ENCODE measurements at places on chromosomes 2 and 18.

- no peak for DNase-seq
These were observed 371 bp upstream of the LCLAT1 start for GRCh38 chr2:30446602-30447148.

- peak; percentile 47 for DNase-seq
These were observed 442.2 kb upstream of the ID2 start for GRCh38 chr2:8239531-8240088.

DNA sequence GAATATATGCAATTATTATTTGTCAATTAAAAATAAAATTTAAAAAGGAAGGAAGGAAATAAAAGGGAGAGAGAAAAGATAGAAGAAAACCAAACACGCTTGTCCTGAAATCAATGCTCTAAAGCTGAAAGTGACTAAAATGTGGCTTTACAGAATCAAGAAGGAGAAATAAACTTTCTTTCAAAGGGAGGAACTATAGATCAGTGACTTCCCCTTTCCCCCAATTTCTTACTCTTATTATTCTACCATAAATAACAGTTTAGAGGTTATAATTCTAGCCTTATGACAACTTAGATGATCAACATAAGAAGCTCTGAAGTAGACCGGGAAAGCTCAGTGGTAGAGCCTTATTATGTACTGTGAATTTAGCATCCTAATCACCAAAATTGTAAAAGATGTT, 122.5 kb downstream of the ARHGAP15 start:
- DNase-seq: no peak

DNA sequence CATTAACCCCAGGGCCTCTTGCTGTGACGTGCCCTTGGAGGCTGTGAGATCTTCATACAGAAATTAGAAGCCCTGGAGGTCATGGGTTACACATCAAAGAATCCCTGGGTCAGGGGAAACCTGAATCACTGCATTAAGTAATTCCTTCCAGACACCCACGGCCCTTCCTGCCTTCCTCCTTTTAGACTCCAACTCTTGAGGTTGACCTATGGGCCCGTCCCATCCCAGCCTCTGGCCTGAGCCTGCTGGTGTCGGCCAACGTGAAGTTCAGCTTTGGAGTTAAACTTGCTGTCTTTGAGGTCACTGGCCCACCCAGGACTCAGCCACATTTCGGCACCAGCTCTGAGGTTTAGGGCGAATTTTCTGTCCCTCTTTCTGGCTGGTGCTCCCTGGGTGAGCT, 198.3 kb downstream of the ACKR3 start:
- DNase-seq: no peak

DNA sequence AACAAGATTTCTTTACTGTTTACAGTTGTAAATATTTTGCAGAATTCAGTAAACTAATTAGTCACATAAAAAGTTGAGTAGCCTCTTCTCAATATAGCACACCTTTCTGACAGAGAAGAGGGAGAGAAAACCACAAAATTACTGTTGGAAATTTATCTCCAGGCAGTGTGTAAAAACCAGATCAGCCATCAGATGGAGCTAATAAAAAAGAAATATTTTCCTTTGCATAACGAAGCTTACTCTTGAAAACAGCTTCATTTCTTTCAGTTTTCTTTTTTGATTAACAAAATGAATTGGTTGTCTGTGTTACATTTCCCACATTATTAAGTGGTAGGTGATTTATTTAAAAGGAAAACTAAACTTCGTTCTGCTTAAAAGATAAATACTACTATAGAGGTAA, 259.3 kb upstream of the KCNJ3 start:
- no peak for DNase-seq

- peak; percentile 39 for DNase-seq
These were observed 101.6 kb downstream of the SPTBN1 start for GRCh38 chr2:54557601-54558187.

GRCh38 chr2:176187899-176188773, at the start of gene HOXD1:
HOXD1 (plus strand) TSS chr2:176188668; CDS start chr2:176188802, 134 bp downstream.
- DNase-seq: no peak

DNA sequence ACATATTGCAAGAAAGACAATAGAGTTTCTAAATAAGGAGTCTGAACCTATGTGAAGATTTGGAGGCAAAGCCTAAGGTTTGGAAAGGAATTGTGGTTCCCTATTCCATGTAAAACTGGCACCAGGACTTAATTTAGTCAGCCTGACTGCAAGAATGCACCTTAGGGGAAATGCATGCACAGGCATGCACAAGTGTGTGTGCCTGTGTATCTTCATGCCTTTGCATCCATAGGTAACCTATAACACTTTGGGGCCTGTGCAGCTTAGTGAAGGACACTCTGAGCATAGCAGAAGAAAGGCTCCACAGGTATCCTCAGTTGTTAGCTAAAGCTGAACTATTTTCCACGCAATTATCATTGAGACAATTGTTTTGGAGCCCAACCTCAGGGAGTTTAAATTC, 73.4 kb downstream of the RPRM start:
- DNase-seq: no peak

GRCh38 chr2:235960011-235960715, 208.0 kb downstream of the GBX2 start:
- DNase-seq: no peak

GRCh38 chr2:205650450-205650849, 31.9 kb upstream of the NRP2 start:
- DNase-seq: no peak

- peak; percentile 48 for DNase-seq
These were observed 11.5 kb downstream of the SPEG start for GRCh38 chr2:219446101-219446504.

DNA sequence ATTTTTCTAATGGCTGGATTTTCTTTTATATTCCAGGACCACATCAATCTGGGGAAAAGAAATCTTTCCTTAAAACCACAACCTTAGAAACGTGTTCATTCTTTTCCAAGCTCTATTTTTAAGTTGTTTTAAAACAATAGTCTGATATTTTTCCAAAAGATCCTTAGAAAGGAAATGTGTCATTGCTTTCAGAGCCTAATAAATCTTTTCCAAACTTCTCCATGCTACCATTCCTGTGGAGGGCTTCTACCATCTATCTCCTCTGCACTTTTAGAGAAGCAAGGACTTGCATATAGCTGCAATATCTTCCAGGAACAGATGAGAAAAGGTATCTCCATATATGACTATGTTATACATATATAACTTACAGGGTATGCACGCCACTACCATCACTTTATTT, 21.2 kb downstream of the WDFY1 start:
- no peak for DNase-seq

GRCh38 chr2:158743466-158743865, 51.7 kb upstream of the DAPL1 start:
- DNase-seq: no peak

DNA sequence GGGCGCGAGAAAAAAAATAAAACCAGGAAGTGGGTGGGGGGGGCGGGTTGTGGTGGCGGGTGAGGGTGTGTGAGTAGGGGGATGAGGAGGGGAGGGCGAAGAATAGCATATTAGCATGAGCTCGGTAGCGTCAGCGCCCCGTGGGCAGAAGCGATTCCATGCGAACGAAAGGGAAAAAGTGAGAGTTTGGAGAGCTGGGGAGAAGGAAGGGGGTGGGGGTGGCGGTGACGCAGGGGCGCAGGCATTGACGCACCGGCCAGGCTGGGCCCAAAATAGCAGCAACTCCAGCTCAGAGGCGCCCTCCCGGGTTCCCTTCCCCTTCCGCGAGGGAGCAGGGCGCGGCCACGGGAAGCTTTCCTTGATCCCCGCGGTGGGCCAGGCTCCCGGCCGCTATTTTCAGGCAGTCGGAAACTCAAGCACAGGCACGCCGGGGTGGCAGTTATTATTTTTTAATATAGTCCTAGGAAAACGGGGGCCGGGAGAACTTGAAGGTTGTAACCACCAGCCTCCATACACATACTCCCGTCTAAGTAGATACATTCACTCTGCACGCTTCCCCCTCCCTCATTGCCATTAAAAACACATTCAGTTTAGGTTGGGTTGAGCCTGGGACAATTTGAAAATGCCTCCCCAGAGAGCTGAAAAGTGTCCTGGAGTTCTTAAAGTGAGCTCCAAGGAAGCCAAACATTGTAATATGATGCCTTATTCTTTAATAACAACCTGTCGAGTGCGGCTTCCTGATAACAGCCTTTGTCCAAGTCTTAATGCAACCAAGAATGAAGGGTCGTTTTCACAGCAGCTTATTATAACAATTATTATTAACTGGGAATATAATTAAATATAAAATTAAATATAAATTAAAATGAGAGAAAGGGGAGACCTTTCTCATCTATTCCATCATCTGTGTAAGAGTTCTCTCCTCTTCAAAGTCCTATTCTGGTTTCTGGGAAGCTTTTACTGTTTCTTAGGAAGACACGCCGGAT, 2.3 kb upstream of the NR4A2 start:
- peak; percentile 83 for DNase-seq

- no peak for DNase-seq
These were observed 1.4 kb downstream of the ATIC start for GRCh38 chr2:215313255-215313613.

DNA sequence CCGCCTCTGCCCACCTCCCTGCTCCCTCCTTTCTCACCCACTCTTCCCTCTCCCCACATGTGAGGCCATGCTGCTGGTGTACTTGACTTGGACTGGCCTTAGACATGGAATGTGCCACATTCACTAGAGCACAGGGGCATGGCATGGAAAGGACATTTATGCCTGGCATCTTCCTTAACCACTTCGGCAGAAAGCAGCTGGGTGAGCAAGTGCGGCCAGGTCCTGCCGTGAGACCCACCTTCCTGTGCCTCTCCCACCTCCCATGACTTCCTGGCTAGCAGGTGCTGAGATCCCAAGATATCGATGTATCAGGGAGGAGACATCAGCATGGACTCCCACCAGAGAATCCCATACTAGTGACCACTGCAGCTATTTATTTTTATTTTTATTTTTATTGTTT, 13.0 kb downstream of the GPR55 start:
- no peak for DNase-seq

DNA sequence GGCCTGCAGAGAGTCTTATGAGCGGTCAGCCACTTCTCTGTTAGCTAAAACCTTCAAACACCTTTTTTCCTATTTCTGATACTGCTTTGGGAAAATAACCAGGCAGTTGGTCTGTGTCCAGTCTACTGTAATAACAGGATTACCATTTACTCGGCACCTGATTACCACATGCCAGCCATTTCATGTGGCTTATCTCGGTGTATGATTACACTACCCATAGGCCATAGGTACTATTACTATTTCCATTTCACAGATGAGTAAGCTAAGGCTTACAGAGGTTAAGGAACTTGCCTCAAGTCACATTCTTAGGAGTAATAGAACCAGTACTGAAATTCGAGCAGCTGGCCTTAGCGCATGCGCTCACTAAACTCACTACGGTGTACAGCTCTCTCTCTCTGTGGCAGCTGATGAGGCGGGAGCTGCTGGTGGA, 147.2 kb upstream of the L3MBTL4 start:
- DNase-seq: no peak
